Suprapubic skin (tissue), 4 donors: ENCODE measurements at places on chromosomes 4 and X. TPM values are rescaled to one million over a fixed set of nuclear protein-coding genes. Genes with fewer than 3 reads are reported as not detected.

Gene TLR10
- total RNA-seq, result 0.17 TPM

Gene TMEM184C
- total RNA-seq, result 24.0 TPM

Gene MTMR8
- 0.42 TPM for total RNA-seq

Gene RASGEF1B
- total RNA-seq, result 106 TPM

Gene NWD2
- 0.38 TPM for total RNA-seq

Gene HGFAC
- total RNA-seq, result not detected
